Hematopoietic multipotent progenitor cell treated with erythropoietin and hydrocortisone succinate and interleukin-3 and kit ligand, for 4 days (in vitro differentiated cells): ENCODE measurements at places on chromosomes 2 and 18.

DNA sequence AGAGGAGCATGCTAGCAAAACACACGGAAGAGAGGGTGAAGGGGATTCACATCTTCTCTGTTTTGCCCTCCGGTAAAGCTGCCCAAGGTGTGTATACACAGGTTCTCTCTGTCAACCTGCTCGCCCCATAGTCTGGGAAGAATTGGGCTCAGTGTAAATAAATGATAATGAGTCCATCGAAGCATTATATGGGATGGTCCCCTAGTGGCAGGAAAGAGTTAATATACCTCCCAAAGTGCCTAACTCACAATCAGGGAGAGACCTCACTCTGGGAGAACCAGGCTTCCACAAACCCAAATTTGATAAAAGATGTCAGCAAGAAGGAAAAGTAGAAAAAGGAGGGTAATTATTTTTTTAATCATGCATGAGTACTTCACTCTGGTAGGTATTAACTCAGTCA is 262.2 kb upstream of the ZNF521 start:
- DNase-seq = no peak

DNA sequence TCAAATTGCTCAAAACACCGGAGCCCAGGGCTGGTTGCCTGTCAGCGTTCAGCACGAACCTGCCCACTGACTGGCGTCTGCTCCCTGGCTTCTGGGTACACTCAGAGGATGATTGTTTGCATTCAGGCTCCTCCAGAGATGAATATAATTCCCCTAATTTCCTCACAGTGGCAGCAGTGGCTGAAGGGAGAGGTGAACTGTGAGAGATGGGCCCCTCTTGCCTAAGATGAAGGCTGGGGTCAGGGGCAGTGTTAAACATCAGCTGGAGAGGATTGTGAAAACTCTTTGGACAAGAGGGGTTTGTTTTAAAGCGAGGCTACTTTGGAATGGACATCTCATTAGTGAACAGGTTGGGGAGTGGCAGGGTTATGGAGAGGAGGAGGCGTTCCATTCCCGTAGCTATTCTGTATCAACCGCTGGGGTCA is 31.0 kb downstream of the TCF7L1 start:
- no peak for DNase-seq

GRCh38 chr2:108553209-108553919 is 19.1 kb downstream of the LIMS1 start:
- no peak for DNase-seq

DNA sequence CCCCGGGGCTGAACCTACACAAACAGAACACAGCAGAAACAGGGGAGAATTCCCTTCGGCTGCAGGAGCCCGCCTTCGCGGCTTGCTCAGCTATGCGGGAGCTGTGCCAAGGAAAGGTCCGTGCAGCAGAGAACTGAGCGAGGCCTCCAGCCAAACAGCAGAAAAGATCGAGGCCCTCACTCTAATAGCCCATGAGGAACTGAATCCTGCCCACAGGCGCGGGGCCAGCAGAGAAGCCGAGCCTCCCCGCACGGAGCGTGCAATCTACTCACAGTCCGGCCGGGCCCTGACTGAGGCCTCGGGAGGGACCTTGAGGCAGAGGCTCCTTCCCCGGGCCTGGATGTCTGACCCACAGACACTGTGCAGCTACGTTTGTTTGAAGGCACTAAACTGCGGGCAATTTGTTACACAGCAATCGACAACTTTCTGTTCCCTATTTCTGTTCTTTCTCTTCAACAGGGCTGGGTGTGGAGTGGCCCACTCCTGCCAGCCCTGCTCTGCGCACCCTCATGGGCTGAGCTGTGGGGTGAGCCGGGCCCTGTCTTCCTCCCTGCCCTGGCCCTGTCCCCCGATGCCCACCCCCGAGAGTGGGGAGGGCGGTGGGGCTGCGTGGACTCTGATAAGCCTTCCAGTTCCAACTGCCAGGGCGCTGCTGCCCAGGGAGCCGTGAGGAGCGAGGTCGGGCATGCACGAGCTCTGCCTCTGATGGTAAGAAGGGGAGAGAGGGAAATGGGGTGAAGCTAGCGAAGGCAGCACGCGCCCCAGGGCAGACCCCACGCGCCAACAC is 13.7 kb downstream of the HES6 start:
- DNase-seq = peak; percentile 72

- DNase-seq = no peak
Observed at GRCh38 chr2:128832946-128833663, 514.4 kb upstream of the HS6ST1 start.

DNA sequence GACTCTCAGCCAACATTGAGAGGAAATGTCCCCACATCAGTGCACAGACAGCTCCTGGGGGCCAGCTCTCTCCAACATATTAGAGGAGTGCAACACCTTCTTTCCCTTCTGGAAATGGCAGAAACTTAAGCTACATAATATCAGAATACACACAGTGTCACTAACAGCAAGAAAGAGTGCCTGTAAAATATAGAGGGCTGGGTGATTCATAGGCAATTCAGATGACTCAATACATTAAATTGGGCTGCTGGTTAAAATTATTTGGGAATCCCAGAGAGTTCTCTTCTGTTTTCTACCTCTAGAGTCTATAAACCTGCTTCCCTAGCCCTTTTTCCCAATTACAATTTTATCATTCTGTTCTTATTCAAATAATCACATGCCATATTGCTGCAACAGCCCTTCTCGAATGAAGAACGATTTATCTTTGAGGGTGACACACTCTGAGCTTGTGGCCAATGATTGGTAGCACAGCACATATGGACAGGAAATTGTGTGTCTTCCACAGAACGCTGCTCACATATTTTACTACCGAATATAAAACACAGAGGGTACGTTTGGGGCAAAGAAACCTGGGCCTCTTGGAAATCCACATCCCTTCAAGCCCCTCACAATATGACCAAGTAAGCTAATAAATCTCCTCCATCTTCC is 381.2 kb downstream of the MBD2 start:
- no peak for DNase-seq

DNA sequence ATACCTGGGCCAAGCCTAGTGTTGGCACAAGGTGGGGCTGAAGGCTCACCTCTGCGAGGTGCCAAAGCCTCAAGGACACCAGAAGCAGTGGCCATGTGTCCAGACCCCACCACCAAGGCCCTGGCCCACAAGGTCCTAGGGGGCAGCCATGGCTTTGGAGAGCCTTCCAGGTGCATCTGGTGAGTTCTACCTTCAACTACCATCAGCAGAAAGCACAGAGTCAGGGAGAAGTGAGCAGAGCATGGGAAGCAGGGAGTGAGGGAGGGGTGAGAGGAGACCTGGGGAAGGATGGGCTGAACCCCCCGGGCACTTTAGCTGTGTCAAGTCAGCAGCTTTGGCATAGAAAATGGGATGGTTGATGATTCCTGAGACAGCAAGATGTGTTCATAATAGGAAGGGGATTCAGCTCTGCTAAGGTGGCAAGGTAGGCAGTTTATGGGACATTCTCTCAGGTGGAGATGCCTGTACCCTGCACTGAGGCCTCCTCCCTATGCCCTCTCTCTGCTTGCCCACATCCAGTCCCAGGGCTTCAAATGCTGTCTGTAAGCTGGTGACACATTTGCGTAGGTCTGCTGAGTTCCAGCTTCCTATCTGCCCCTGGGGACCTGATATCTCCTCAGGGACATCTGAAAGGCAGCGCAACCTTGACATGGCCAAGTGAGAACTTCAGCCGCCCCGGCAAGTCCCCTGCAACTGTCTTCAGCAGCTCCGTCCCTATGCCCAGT is 83.4 kb upstream of the RGPD5 start:
- DNase-seq = no peak

DNA sequence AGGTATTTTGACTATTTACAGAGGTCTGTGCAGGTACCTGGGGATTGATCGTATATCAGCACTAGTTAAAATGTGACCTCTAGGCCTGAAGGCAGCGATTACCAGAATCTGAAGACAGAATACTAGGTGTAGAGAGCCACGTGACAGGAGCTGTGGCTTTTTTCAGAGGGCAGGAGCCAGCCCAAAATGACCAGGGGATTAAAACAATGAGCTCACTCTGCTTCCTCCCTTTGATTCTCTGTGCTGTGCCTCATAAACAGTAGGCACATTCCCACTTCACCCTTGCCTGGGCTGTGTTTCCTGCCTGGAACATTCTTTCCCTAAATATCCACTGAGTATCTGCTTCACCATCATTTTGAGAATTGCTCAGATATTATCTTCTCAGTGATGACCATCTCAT is 15.2 kb downstream of the ITGAV start:
- no peak for DNase-seq

DNA sequence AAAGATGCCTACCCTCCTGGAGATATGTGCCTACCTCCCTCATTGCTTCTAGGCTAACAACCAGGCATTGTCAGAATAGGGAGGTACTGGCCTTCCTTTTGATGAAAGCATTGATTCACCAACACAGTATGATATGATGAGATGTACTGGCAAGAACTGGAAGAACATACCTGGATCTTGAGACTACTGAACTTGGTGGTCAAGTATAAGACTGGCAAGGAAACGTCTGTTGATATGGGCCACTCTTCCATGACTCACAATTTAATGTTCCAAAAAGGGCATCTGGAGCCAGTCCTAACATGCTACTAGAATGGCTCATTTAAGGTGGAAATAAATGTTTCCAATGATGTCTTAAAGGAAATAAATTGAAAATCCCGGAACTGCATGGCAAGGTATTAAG is 18.1 kb downstream of the DTNB start:
- DNase-seq = no peak

DNA sequence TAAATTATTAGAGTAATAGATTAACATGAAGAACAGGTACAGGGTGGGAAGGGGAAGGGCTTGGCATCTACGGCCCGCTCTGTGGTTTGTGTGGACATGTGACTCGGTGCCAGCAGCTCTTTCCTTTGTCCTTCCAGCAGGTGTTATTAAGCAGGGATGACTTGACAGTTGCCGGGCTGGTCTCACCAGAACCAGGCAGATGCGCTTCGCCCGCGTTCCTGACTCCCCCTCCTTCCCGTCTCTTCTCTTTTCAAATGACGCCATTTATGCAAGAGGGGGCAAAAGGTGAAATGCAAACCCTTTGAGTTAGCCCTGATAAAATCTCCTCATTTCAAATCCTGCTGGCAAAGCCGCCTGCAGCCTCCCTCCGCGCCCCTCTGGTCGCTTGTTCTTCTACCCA is 38.9 kb upstream of the MGAT4A start:
- DNase-seq = peak; percentile 25

GRCh38 chr2:86786001-86786536 is 4.6 kb downstream of the CD8A start:
- no peak for DNase-seq

DNA sequence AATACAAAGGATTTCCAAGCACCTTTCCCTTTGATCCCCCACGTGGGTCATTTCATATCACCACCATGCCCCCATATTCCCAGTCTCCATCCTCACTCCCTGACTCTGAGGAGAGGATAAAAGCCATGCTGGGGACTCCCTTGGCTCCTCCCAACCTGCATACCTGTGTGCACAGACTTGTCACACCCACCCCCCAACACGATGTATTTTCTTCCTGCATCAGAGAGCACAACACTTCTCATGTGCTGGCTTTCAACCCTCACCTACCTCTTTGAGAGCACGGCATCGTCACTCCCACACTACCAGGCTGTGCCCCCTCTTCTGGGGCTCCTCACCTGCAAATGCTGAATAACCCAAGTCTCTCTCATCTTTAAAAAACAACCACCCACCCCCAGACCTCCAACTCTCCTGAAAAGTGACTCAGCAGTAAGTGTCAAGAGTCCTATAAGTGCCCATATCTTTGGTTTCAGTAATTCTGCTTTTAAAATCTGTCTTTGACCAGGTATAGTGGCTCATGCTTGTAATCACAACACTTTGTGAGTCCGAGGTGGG is 53.1 kb downstream of the AP1S3 start:
- no peak for DNase-seq

GRCh38 chr2:110804915-110805314 is 72.5 kb downstream of the ACOXL start:
- DNase-seq = peak; percentile 59

GRCh38 chr18:57727952-57728807 is 74.9 kb downstream of the ATP8B1 start:
- peak; percentile 17 for DNase-seq

- no peak for DNase-seq
Observed at GRCh38 chr18:21896732-21897336, 156.2 kb downstream of the MIB1 start.

DNA sequence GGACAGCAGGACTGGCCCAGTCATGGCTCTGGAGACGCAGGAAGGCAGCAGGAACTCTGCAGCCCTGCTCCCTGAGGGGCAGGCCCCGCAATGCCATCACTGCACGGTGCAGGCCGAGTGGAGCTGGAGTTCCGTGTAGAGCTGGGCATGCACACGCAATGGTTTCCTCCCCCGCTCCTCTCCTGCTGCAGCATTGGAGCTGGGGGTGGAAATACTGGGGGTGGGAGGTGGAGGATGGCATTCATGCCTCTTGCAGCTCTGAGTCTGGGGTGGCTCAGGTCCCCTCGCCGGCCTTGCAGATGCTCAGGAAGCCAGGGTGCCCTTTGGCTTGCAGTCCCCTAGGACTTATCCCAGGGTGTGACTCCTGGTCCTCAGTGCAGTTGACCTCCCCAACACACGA is 78.3 kb upstream of the ASB18 start:
- DNase-seq = no peak

- no peak for DNase-seq
Observed at GRCh38 chr2:166381-166780, 97.5 kb downstream of the SH3YL1 start.

DNA sequence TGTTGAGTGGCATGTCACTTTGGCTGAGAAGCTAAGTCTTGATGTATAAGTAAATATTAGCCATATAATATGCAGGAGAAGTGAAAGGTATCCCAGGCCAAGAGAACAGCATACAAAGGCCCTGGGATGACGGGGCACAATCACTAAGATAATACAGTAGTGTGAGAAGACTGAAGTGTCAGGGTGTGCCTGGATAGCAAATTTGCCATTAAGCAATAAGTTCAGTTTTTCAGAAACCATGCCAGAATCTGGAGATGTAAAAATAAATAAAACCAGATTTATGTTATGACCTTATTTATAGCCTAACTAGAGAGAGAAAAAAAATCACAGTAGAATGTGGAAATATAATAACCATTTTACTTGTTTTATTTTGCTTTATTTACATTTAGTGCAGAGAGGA is 1858.7 kb upstream of the CELF4 start:
- DNase-seq = no peak

- DNase-seq = peak; percentile 71
Observed at GRCh38 chr2:102895376-102895775, 133.5 kb downstream of the TMEM182 start.
